ENCODE measurements at places on chromosomes 12 and 14. TPM values are rescaled to one million over a fixed set of nuclear protein-coding genes. Genes with fewer than 3 reads are reported as not detected.

GRCh38 chr12:124939421-124940142 lies 25.1 kb upstream of the UBC start:
- no peak overlapping the region for H3K27ac ChIP-seq
- H3K4me3 ChIP-seq: no peak overlapping the region
- peak; percentile 90 for DNase-seq
- 0 out of 2 replicates have a peak, but pooled peaks cover 2% of the 10 kb centered on the region for H3K36me3 ChIP-seq
- peaks cover 14% of the 10 kb centered on the region for H3K4me1 ChIP-seq

DNA sequence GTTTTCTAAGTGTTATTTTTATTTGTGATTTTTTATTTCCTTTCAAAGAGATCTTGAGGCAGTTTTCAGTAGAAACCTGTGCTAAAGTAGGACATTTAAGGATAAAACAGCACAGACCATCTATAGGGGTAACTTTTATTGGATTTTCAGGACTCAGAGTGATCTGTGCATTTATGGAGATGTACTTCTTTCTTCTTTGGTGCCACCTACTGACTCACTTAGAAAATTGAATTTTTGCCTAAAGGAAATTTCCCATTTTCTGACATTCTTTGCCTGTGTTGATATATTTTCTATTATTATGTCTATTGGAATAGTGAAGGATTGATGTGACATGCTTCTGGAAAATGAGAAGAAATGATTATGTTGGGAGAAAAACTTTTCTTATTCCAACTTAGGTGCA lies 113.0 kb downstream of the UNC79 start:
- no peaks in the 10 kb centered on the region for H3K36me3 ChIP-seq
- H3K27me3 ChIP-seq: no peaks in the 10 kb centered on the region
- peaks cover 3% of the 10 kb centered on the region for H3K4me1 ChIP-seq
- DNase-seq: no peak

DNA sequence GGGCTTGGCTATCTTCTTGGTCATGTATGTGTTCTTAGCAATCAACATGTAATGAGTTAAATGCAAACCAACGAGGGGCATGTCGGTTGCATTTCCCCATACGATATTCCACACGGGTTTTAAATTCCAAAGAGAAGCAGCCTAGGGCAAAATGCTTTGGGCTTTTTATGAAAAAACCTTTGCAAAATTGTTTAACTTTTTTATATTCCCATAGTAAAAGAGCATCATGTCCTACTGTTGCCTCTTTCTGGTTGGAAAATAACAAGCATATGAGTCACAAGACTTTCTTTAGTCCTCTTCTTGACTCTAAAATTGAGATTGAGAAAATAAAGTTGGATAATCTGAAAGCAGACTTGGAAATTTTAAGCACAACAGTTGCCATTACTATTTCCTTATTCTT lies 3.8 kb upstream of the DIO2 start:
- peaks cover 4% of the 10 kb centered on the region for H3K27me3 ChIP-seq
- H3K4me1 ChIP-seq: peaks cover 10% of the 10 kb centered on the region
- no peak overlapping the region for H3K4me3 ChIP-seq
- no peak for DNase-seq
- H3K27ac ChIP-seq: no peak overlapping the region
- peaks cover 3% of the 10 kb centered on the region for H3K36me3 ChIP-seq

GRCh38 chr12:26327975-26328644 lies 132.7 kb downstream of the SSPN start:
- H3K27me3 ChIP-seq: peaks cover 3% of the 10 kb centered on the region
- no peak overlapping the region for H3K4me3 ChIP-seq
- H3K27ac ChIP-seq: no peak overlapping the region
- peaks cover 11% of the 10 kb centered on the region for H3K36me3 ChIP-seq
- peaks cover 5% of the 10 kb centered on the region for H3K4me1 ChIP-seq

DNA sequence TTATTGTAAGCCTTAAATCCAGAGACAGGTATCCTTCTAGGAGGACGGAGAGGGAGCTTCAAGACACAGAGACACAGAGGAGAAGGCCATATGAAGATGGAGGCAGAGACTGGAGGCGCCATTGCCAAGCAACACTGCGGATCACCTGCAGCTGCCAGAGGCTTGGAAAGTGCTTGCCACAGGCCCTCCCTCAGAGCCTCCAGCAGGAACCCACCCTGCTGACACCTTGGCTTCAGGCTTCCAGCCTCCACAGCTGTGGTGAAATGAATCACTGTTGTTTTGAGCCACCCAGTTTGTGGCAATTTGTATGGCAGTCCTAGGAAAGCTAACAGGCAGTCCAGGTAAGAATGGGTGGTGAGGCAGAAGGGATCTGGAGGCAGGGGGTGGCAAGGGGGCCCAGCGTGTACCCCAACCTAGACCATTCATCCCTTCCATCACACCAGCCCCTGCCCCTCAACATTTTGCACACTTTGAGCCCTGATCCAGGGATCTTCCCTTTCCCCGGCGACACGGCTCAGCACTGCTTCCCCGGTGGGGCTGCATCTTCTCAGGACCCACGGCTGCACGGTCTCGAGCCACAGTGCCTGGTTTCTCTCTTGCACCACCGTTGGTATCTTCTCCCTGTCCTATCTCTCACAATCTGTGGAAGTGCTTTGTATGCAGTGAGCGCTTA lies 22.3 kb upstream of the BCDIN3D start:
- H3K27ac ChIP-seq: no peak overlapping the region
- H3K4me1 ChIP-seq: peaks cover 9% of the 10 kb centered on the region
- peaks cover 10% of the 10 kb centered on the region for H3K27me3 ChIP-seq
- no peak overlapping the region for H3K4me3 ChIP-seq
- DNase-seq: no peak
- peaks cover under 1% of the 10 kb centered on the region for H3K36me3 ChIP-seq

DNA sequence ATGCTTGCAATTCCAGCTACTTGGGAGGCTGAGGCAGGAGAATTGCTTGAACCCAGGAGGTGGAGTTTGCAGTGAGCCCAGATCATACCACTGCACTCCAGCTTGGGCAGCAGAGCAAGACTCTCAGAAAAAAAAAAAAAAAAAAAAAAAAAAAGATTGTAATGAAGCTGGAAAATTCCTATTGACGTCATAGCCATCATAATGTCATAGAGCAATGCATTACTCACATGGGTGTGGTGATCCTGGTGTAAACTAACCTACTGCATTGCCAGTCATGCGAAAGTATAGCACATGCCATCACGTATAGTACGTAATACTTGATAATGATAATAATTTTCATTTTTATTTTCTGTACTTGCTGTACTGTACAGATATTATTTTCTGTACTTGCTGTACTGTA lies 42.7 kb upstream of the NID2 start:
- H3K4me3 ChIP-seq: no peak overlapping the region
- no peaks in the 10 kb centered on the region for H3K27me3 ChIP-seq
- no peaks in the 10 kb centered on the region for H3K4me1 ChIP-seq
- H3K36me3 ChIP-seq: no peaks in the 10 kb centered on the region
- DNase-seq: no peak
- H3K27ac ChIP-seq: no peak overlapping the region

- H3K36me3 ChIP-seq: peaks cover 2% of the 10 kb centered on the region
- H3K27ac ChIP-seq: peak within 1 kb of the TSS; percentile 72
- DNase-seq: peak; percentile 98
- peak within 1 kb of the TSS; percentile 55 for H3K4me3 ChIP-seq
- no peaks in the 10 kb centered on the region for H3K27me3 ChIP-seq
Measured at GRCh38 chr14:23237772-23238594, at the start of gene RNF212B. Gene RNF212B, plus strand, starts transcription at chr14:23237936. Its CDS starts 2,410 bp downstream, at chr14:23240346.

- H3K27me3 ChIP-seq: peaks cover 6% of the 10 kb centered on the region
- no peak overlapping the region for H3K4me3 ChIP-seq
- no peak overlapping the region for H3K27ac ChIP-seq
- H3K36me3 ChIP-seq: no peaks in the 10 kb centered on the region
- no peak for DNase-seq
- H3K4me1 ChIP-seq: peaks cover 25% of the 10 kb centered on the region
Measured at GRCh38 chr14:68278576-68279436, 459.2 kb downstream of the RAD51B start.

GRCh38 chr14:99157246-99157645 lies 114.8 kb downstream of the BCL11B start:
- no peak for DNase-seq
- no peaks in the 10 kb centered on the region for H3K27me3 ChIP-seq

GRCh38 chr14:70558356-70558755 lies 23.6 kb upstream of the ADAM20 start:
- H3K27me3 ChIP-seq: peaks cover 4% of the 10 kb centered on the region
- H3K4me1 ChIP-seq: peaks cover 7% of the 10 kb centered on the region
- no peak overlapping the region for H3K4me3 ChIP-seq
- no peak for DNase-seq
- H3K36me3 ChIP-seq: peaks cover 32% of the 10 kb centered on the region

- no peaks in the 10 kb centered on the region for H3K27me3 ChIP-seq
- H3K27ac ChIP-seq: no peak overlapping the region
- no peak for DNase-seq
- H3K4me1 ChIP-seq: no peaks in the 10 kb centered on the region
Measured at GRCh38 chr12:70418101-70418500, 52.0 kb downstream of the KCNMB4 start.

- peaks cover 8% of the 10 kb centered on the region for H3K27me3 ChIP-seq
- H3K27ac ChIP-seq: no peak overlapping the region
- peaks cover 21% of the 10 kb centered on the region for H3K4me1 ChIP-seq
- no peaks in the 10 kb centered on the region for H3K36me3 ChIP-seq
Measured at GRCh38 chr12:91985002-91985787, 160.5 kb downstream of the BTG1 start.

- H3K27me3 ChIP-seq: no peaks in the 10 kb centered on the region
- H3K27ac ChIP-seq: no peak overlapping the region
- DNase-seq: no peak
- H3K4me3 ChIP-seq: no peak overlapping the region
Measured at GRCh38 chr12:75766263-75767160, 255.1 kb upstream of the KRR1 start.

VWF gene
- total RNA-seq: 0.48 TPM

SIX6 gene
- 0.07 TPM for total RNA-seq

LRTM2 gene
- 0.66 TPM for total RNA-seq

TDRD9 gene
- 0.17 TPM for total RNA-seq

RASSF9 gene
- 0.33 TPM for total RNA-seq

Data from WTC11 (cell line).